Lower lobe of right lung (tissue), 2 donors: ENCODE measurements at places on chromosomes 5 and 9. TPM values are rescaled to one million over a fixed set of nuclear protein-coding genes. Genes with fewer than 3 reads are reported as not detected.

RNF208 gene
- total RNA-seq, result 5.8 TPM

LCN6 gene
- 2.9 TPM for total RNA-seq

TMC1 gene
- total RNA-seq, result not detected

IGFBPL1 gene
- 0.35 TPM for total RNA-seq

TARS1 gene
- total RNA-seq, result 93.9 TPM

MAN2A1 gene
- 42.9 TPM for total RNA-seq

WDR38 gene
- total RNA-seq, result 6.6 TPM

AQP3 gene
- 357 TPM for total RNA-seq

SV2C gene
- 0.32 TPM for total RNA-seq

KIF27 gene
- total RNA-seq, result 10.4 TPM

MARCOL gene
- total RNA-seq, result not detected

PLCXD3 gene
- total RNA-seq, result 2.8 TPM

CDH9 gene
- total RNA-seq, result not detected

DMRTA1 gene
- total RNA-seq, result 1.7 TPM

HAND1 gene
- 0.21 TPM for total RNA-seq

GRM6 gene
- total RNA-seq, result not detected

ACOT12 gene
- not detected for total RNA-seq

LHX6 gene
- total RNA-seq, result 8.1 TPM

SPINK7 gene
- not detected for total RNA-seq

NR6A1 gene
- 4.5 TPM for total RNA-seq

CETN3 gene
- total RNA-seq, result 22.5 TPM

CYFIP2 gene
- total RNA-seq, result 36.6 TPM

ZNF474 gene
- total RNA-seq, result 2.2 TPM

ZFP2 gene
- total RNA-seq, result 2.0 TPM

CDO1 gene
- total RNA-seq, result 12.8 TPM

SPINK13 gene
- not detected for total RNA-seq

CDH18 gene
- not detected for total RNA-seq

APBA1 gene
- total RNA-seq, result 4.3 TPM

FGF1 gene
- 0.97 TPM for total RNA-seq

GLRA1 gene
- total RNA-seq, result not detected

SMIM33 gene
- not detected for total RNA-seq

ANXA2R gene
- total RNA-seq, result 4.4 TPM
